ENCODE measurements at places on chromosomes 16 and 17.

DNA sequence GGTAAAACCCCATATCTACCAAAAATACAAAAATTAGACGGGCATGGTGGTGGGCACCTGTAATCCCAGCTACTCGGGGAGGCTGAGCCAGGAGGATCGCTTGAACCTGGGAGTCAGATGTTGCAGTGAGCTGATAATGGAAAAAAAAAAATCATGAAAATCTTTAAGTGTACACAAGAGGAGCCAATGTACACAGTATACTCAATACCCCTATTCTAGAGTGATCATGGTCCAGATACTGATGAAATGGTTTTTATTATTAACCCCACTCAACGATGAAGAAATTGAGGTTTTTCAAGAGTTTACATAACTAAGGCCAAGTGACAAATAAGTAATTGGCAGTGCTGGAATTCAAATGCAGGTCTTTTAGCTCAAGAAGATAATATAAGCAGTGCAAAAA lies 11.5 kb downstream of the HSD17B2 start:
- no peak for DNase-seq

- no peak for DNase-seq
Measured at GRCh38 chr16:22765479-22765878, 48.5 kb upstream of the HS3ST2 start.

DNA sequence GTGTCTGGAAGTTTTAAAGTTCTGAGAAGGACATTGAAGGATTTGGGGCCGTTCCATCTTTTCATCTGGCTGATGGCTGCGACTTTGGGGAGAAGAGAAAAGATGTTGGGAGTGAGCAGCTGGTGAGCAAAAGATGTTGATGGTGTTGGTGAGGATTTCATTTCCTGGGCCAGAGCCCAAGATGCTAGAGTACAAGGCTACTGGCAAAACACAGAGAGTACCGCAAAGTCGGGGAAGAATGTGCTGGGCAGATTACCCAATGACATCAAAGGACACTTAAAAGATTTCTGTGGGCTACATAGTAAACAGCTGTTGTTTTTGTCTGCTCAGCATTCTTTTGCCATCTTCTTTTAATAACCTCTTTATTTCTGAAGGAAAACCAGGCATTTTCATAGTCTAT lies 49.4 kb upstream of the GAS7 start:
- no peak for DNase-seq

GRCh38 chr17:2876467-2876866 lies 80.2 kb downstream of the RAP1GAP2 start:
- no peak for DNase-seq

DNA sequence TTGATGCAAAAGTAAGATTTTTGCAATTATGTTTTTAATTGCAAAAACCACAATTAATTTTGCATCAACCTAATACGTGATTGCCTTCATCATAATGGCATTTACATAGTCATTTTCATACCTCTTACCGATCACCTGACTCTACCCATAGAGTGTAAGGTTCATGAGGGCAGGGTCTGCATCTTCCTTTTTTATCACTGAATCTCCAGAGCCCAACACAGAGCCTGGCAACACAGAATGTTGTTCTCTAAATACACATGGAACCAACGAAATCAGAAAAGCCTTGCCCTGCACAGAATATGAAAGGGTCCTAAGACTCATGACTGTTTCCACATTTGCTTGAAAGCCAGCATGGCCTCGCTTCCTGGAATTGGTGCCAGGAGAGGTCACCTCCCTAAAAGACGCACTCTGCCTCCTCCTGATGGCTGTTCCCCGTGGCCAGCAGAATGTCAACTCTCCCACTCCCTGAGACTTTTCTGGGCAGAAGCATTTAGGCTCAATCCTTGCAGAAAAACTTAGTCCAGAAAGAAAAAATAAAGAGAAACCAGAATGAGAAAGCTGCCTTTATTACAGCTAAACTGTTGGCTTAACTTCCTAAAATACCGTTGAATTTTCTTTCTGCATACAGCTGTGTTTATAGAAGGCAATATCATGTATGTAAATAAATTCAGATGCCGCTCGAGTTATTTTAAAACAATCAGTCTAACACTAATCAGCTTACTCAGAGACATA lies 327.8 kb upstream of the MAF start:
- DNase-seq: no peak

All from Panc1 (cell line).